ENCODE measurements at places on chromosomes 16 and 17.

DNA sequence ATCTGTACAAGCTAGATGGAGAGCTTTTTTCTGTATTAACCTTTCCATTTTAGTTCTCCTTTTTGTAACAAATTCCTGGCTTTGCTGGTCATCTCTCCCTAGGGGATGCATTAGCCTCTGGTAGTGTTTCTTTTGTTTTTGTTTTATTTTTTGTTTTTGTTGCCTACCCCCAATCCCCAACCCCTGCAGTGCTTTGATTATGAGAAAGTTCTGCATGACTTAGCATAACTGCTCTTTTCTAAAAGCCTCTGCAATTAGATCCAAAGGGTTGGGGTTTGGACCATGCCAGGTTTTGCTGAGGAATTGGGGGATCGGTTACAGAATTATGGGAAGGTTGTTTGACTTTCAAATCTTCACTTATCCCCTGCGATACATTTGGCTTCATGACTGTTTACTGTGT lies 98.2 kb downstream of the ADAMTS18 start:
- no peak for DNase-seq

GRCh38 chr17:31869031-31869430 lies 10.0 kb upstream of the COPRS start:
- DNase-seq = peak; percentile 12

- peak; percentile 9 for DNase-seq
These were observed 24.9 kb downstream of the CDRT15 start for GRCh38 chr17:14211801-14212200.

- no peak for DNase-seq
These were observed 207.8 kb downstream of the SHISA9 start for GRCh38 chr16:13109171-13109570.

DNA sequence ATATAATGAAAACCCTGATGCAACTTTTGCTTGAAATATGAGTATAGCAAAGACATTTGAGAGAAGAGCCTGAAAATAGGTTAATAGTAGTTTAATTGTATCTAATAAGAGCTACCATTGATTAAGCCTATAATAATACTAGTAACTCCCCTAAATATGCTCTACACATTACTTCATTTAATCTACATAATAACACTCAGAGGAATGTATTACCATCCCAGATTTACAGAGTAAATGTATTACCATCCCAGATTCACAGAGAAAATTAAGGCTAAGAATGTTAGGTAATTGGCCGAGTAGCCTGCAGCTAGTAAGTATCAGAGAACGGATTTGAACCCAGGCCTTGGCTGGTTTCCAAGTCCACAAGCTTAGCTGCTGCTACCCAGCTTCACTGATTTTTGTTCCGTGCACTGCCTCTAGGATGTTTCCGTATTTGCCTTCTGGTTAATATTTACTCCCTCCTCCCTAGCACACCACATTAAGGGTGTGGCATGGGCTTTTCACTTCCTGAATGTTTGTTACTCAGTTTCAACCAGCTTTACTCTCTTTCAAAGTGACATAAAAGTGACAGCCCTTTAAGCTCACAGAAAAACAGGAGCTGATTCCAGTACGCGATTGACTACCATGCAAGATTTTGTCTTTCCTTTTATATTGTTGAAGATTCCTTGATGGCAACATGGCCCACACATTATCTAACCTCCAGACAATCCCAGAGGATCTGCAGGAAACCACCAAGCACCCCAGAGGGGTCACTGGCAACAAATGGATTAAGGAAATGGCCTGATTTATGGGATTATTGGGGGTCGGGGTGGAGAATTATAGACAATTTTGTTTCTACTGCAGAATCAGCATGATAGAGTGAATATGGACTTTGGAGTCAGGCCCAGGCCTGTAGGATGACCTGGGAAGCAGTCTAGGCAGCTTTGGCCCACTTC lies 26.7 kb upstream of the TOX3 start:
- no peak for DNase-seq

DNA sequence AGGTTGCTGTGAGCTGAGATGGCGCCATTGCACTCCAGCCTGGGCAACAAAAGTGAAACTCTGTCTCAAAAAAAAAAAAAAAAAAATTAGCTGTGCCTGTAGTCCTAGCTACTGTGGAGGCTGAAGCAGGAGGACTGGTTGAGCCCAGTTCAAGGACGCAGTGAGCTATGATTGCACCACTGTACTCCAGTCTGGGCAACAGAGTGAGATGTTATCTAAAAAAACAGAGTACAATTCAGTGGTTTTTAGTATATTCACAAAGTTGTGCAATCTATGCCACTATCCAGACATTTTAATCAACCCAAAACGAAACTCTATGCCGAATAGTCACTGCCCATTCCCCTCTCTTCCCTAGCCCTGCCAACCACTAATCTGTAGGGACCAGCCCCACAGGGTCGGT lies 25.1 kb downstream of the C16orf54 start:
- no peak for DNase-seq

DNA sequence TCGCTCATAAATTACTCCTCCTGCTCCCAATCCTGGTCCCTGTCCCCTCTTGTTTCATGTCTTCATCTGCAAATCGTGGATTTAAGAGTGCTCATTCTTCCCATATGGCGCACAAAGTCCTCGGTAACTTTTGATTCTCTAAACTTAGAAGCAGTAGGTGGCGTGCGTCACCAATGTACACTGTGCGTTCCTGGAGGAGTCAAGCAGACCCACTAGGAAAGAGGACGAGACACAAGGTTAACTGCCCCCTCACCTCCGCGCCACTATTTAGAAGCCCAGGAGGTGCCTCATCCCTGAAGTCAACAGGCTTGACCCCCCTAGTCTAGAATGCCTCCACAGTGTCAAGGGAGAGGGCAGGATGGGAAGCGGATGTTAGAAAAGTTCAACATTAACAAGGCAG lies 2.9 kb downstream of the SLC13A5 start:
- no peak for DNase-seq

- DNase-seq = peak; percentile 83
These were observed 32.1 kb downstream of the HELZ start for GRCh38 chr17:67212714-67213417.

- peak; percentile 44 for DNase-seq
These were observed 9.7 kb downstream of the NXN start for GRCh38 chr17:969811-970355.

GRCh38 chr16:64544859-64545258 lies 577.0 kb downstream of the CDH11 start:
- no peak for DNase-seq

DNA sequence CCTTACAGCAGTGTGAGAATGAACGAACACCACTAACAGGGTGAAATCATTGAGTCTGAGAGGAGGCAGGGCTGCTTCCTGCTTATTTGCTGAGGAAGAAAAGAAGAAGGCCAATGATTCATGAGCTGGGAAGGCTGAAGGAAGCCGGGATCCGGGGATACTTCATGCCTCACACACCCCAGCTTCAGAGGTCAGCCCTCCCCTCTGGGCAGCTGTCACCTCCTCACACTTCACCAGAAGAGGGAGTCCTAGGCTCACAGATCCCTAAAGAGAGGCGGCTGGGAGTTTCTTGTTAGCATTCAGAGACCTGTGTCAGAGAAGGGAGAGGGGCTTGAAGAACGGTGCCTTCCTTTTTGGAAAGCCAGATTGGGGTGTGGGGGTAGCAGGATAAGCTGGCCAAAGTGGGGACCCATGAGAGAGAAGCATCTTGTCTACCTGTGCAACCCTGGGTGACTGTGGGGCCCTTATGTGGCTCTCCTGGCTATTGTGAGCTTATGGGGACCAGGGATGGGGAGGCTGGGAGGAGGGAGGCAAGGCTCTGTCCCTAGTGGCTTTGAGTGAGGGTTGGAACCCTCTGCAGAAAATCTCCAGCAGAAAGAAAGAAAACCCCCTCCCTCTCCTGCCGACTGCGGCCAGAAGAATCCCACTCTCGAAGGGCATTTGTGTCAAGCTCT lies 94.6 kb downstream of the RGS9 start:
- peak; percentile 86 for DNase-seq

- DNase-seq = no peak
These were observed 32.1 kb downstream of the ZFHX3 start for GRCh38 chr16:73015612-73016487.

- DNase-seq = no peak
These were observed 5.2 kb upstream of the FOXJ1 start for GRCh38 chr17:76146053-76146851.

DNA sequence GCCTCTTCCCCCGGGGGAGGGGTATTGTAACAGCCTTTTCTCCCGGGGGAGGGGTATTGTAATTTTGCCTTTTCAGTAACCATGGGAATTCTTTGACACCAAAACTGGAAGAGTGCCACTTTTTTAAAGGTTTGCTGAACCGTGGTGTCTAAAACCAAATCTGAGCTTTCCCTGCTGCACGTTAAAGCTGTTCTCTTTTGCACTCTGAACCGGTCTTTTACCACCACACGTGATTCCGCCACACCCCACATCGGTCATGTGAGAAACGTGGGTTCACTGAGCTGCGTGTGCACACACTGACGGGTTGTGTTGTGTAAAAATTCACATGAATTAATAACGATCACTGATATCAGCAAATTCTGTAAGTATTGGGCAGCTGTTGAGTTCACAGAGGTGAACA lies 9.2 kb upstream of the ACSF3 start:
- DNase-seq = no peak

GRCh38 chr16:87851141-87851587 lies 18.1 kb downstream of the SLC7A5 start:
- no peak for DNase-seq

- peak; percentile 87 for DNase-seq
These were observed 7.3 kb downstream of the SLC22A31 start for GRCh38 chr16:89192956-89193575.

- DNase-seq = no peak
These were observed 8.8 kb downstream of the TMEM186 start for GRCh38 chr16:8788578-8789172.

DNA sequence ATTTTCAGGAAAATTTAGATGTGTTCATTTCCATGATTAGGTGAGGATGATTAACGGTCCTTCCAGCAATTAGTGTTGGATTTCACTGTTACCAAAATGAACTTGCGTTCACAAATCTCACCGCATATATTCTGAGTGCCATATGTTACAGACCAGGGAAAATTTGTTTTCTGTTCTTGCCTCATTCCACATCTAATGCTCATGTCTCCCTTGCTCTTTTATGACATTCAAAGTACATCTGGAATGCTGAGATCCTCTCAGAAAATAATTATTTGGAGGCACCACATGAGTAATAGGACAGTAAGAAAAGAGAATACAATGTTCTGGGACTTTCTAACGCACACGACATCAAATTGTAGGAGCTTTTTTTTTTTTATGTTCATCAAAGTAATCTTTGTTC lies 406.5 kb downstream of the SHISA9 start:
- DNase-seq = peak; percentile 72

- peak; percentile 44 for DNase-seq
These were observed 21.0 kb upstream of the FZD2 start for GRCh38 chr17:44536090-44536953.

DNA sequence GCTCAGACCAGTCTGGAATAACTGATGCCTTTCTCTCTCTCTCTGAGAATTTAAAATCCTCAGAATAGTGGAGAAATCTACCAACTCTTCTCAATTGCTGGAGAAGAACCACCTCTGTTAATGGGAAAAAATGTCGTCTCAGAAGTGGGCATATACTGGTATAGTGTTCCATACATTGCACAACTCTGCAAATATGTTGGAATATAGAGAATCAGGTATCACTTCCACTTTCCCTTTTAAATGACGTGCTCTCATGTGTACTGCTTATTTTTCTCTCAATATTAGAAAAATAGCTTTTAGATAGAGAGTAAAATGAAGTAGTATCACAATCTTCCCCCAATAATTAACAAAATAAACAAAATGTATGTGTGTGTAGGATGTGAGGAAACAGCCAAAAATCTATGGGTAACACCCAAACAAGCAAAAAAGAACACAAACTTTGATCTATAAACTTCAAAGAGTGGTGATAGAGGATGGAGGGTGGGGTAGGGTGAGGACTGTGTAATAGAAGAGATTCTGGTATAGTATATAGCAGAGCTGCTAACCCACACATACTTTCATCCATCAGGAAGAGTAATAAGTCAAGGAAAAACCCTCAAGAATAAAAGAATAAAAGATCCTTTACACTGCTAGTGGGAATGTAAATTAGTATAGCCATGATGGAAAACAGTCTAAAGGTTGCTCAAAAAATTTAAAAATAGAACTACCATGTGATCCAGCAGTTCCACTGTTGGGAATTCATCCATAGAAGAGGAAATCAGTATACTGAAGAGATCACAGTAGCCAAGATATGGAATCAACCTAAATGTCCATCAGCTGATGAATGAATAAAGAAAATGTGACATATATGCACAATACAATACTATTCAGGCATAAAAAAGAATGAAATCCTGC lies 46.9 kb downstream of the NFATC3 start:
- no peak for DNase-seq

GRCh38 chr17:49473900-49474751 lies 21.0 kb upstream of the NGFR start:
- no peak for DNase-seq

- no peak for DNase-seq
These were observed 21.3 kb downstream of the NECAB2 start for GRCh38 chr16:83989300-83989699.

DNA sequence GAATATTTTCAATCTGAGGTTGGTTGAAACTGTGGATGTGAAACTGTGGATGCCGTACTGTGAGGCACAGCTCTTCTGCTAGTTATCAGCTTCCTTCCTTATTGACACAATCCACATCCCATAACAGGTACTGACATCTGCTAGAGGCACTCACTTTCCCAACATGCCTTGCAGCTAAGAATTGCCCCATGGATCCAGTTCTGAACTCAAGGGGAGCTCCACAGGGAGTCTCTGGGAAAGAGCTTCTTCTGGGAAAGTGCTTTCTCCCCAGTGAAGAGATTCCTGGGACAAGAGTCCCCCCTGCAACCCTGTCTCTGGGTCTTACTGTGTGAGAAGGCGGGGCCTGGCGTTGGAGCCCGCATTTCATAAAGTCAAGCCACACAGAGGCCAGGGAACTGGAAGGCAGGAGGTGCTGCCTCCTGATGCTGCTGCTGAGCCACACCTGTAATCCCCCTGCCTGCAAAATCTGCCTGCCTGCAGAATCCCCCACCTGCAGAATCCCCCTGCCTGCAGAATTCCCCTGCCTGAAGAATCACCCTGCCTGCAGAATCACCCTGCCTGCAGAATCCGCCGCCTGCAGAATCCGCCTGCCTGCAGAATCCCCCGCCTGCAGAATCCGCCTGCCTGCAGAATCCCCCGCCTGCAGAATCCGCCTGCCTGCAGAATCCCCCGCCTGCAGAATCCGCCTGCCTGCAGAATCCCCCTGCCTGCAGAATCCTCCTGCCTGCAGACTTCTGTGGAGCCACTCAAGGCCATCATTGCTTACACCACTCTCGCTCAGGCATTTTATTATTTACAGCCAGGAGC lies 305.4 kb downstream of the FOXL1 start:
- DNase-seq = no peak
